ENCODE measurements at places on chromosomes 1 and 21.

DNA sequence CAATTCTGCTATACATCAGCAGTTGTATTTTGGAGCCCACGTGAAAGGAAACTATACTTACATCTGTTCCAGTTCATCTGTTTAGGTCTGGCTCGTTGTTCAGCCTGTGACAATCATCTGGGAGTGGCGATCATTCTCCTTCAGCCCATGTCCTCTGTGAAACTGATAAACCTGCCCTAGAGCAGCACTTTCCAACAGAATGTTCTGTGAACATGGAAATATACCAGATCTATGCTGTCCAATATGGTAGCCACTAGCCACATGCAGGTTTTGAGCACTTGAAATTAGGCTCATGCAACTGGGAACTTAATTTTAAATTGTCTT lies 24.5 kb upstream of the COQ8A start:
- no peak for DNase-seq

GRCh38 chr1:118993700-118994026 lies 5.5 kb upstream of the TBX15 start:
- DNase-seq, result no peak

- DNase-seq, result no peak
These were observed 22.2 kb downstream of the FNDC5 start for GRCh38 chr1:32848354-32849063.

DNA sequence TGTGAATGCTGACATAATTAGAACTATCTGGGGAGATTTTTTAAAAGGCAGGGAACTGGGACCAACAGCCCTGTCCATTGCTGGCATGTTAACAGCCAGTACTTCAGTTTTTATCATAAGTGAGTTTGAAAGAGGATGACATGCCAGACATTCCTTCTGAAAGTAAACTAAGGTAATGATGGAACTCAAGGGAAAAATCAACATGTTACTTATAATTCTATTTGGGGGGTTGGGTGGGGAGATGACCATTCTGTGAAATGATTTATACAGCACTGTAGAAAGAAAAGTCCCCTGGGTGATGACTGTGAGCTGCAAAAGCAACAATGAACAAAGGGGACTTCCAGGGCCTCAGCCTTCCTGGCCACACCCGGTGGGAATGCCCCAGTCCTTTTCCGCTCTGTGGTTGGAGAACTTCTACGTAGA lies 5.4 kb upstream of the LAMC2 start:
- peak; percentile 62 for DNase-seq

DNA sequence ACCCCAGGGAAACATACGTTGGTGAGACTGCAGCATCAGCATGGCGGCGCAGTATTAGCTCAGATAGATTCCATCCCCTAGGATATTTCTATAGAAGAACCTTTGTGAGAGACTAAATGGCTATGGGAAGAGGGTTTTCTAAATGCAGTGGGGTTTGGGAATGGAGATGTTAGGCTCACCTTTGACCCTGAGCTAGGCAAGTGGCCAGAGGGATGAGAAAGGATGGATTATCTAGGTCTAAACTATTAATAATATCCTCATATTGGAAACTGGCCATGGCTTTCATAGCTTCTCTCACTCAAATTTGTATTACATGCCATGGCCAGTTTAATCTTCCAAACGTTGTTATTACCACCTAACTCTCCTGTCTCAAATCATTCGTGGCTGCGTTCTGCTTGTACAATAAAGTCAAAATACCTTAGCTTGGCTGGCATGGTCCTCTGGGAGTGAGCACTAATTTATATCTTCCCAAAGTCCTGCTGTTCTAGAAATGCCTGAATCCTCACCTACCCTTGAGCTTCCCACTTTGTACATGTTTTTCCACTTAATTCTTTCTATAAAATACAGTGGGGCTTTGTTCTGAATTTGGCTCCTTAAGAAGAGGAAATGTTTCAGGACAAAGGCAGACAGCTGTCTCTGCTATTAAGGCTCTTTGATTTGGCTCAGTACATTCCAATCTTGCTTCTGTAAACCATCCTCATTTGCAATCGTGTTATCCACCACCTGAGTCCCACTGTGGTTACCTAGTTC lies 31.0 kb upstream of the COG2 start:
- no peak for DNase-seq

Measured in fibroblast of skin of left biceps (primary cell).